Activated gamma-delta T cell treated with Interleukin-2 at 50 U/mL for 16 hours (primary cell): ENCODE measurements at places on chromosomes 13 and 19.

GRCh38 chr13:20142927-20143480 lies 17.8 kb downstream of the GJA3 start:
- no peak for DNase-seq

DNA sequence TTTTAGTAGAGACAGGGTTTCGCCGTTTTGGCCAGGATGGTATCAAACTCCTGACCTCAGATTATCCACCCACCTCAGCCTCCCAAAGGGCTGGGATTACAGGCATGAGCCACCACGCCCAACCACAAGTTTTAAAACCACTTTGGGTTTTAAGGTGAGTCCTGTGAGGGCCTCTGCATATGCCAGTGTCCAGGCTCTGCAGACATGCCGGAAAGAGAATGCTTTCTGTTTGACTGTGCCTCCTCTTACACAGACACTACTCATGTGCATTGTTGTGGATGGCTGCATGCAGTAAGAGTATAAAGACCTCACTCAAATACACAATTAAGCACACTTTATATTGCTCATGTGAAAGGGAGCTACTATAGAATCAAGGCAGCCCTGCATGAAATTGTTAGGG lies 20.8 kb upstream of the SLC25A30 start:
- DNase-seq, result no peak

- DNase-seq, result no peak
These were observed 14.7 kb downstream of the HCN2 start for GRCh38 chr19:604355-604754.

DNA sequence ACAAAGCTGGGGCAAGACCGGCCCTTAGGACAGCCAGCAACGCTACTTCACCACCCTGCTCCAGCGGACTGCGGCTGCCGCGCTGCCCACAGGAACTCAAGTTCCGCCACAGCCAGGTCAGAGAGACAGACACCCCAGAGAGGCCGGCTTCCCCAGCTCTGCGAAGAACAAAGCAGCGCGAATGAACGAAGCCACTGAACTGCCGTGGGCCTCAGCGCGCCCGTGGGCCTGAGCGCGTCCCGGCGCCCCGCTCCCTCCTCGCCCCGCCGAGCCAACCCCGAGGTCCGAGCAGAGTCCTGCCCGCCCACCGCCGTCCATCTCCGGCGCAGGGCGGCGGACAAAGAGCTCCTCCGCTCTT lies 158.4 kb downstream of the RNF17 start:
- DNase-seq, result peak; percentile 7

GRCh38 chr19:2302319-2303210 lies 5.4 kb downstream of the LINGO3 start:
- DNase-seq, result no peak

GRCh38 chr19:29445246-29445645 lies 80.5 kb upstream of the VSTM2B start:
- no peak for DNase-seq
